Activated CD4-positive, alpha-beta T cell treated with anti-CD3 and anti-CD28 coated beads for 36 hours (primary cell): ENCODE measurements at places on chromosomes 5 and 9. TPM values are rescaled to one million over a fixed set of nuclear protein-coding genes. Genes with fewer than 3 reads are reported as not detected.

PRUNE2 gene
- 0.53 TPM for total RNA-seq

GRCh38 chr9:77598991-77599390, 49.1 kb downstream of the GNA14 start:
- DNase-seq = no peak
- H3K27ac ChIP-seq = no peak overlapping the region
- no peaks in the 10 kb centered on the region for H3K27me3 ChIP-seq
- no peak overlapping the region for H3K4me3 ChIP-seq
- H3K36me3 ChIP-seq = no peaks in the 10 kb centered on the region

DNA sequence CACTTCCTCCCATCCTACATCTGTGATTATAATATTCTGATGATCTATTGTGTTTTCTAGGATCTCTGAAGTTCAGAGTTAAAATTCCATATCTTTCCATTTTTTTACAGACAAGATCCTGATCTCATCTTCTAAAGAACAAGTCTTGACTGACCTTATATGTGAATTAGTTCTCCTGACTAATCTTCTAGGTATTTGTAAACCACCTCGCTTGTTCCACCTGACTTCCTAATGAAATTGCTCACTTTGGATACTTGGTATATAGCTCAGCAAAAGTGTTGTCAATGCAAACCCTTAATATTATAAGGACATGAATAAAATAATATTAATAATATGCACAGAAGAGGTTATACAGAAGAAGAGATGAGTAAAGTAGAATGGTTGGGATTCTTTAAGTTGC, 68.2 kb upstream of the NR4A3 start:
- no peaks in the 10 kb centered on the region for H3K4me1 ChIP-seq
- no peak overlapping the region for H3K27ac ChIP-seq
- H3K36me3 ChIP-seq = no peaks in the 10 kb centered on the region
- DNase-seq = no peak
- H3K27me3 ChIP-seq = peaks cover 9% of the 10 kb centered on the region

- DNase-seq = peak; percentile 87
- peaks cover 96% of the 10 kb centered on the region for H3K4me1 ChIP-seq
- peak overlapping the region; percentile 56 for H3K4me3 ChIP-seq
- H3K27ac ChIP-seq = peak overlapping the region; percentile 94
- peaks cover 36% of the 10 kb centered on the region for H3K36me3 ChIP-seq
Observed at GRCh38 chr5:132425009-132425937, 55.8 kb downstream of the SLC22A5 start.

DNA sequence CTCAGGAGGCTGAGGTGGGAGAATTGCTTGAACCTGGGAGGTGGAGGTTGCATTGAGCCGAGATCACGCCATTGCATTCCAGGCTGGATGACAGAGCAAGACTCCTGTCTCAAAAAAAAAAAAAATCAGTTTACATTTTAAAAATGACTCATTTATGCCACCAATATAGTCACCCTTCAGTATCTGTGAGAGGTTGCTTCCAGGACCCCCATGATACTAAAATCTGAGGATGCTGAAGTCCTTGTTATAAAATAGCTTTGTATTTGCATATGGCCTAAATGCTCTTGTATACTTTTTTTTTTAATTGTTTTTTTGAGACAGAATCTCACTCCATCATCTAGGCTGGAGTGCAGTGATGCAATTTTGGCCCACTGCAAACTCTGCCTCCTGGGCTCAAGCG, 5.8 kb downstream of the OCLN start:
- H3K36me3 ChIP-seq = no peaks in the 10 kb centered on the region
- H3K27me3 ChIP-seq = peaks cover 29% of the 10 kb centered on the region
- DNase-seq = no peak
- no peaks in the 10 kb centered on the region for H3K4me1 ChIP-seq
- H3K27ac ChIP-seq = no peak overlapping the region

- H3K4me3 ChIP-seq = no peak overlapping the region
- peaks cover 8% of the 10 kb centered on the region for H3K36me3 ChIP-seq
- H3K27me3 ChIP-seq = no peaks in the 10 kb centered on the region
- no peak for DNase-seq
- no peak overlapping the region for H3K27ac ChIP-seq
- no peaks in the 10 kb centered on the region for H3K4me1 ChIP-seq
Observed at GRCh38 chr9:92547356-92547755, 11.6 kb upstream of the ECM2 start.

DNA sequence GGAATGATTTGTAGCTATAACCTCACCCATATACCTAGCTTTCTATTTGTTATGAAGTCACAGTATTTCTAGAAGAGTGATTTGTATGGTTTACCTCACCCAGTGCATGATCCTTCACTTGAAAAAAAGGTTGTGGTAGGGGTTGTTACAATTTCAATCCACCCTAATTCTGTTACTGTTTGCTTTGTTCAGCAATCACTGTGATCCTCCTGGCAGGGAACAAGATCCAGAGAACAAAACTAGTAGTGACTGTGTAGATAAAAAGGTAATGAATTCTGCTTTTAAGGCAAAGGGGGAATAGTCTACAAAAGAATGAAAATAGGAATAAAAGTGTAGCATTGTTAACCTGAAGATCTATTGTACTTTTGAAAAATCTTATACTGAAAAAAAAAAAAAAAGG, 191.3 kb upstream of the SH3GL2 start:
- no peaks in the 10 kb centered on the region for H3K4me1 ChIP-seq
- no peak for DNase-seq
- no peak overlapping the region for H3K4me3 ChIP-seq
- H3K36me3 ChIP-seq = no peaks in the 10 kb centered on the region

DNA sequence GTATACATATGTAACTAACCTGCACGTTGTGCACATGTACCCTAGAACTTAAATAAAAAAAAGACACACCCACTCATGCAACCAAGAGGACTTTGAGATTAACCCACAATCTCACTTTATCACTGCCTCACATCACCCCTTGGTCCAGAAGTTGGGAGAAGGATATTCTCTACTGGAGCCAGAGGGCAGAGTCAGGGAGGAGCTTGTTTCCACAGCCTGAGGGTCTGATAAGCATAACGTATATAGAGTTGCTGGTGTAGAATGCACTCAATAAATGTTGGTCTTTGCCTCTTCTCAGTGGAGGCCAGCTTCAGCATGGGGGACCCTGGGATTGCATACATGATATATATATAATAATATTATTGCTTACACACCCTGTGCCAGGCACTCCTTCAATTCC, 10.1 kb downstream of the KCNV2 start:
- H3K27ac ChIP-seq = no peak overlapping the region
- no peak overlapping the region for H3K4me3 ChIP-seq
- H3K4me1 ChIP-seq = no peaks in the 10 kb centered on the region
- H3K36me3 ChIP-seq = peaks cover 3% of the 10 kb centered on the region
- DNase-seq = no peak
- no peaks in the 10 kb centered on the region for H3K27me3 ChIP-seq

CARD6 gene
- 1.5 TPM for total RNA-seq

DNA sequence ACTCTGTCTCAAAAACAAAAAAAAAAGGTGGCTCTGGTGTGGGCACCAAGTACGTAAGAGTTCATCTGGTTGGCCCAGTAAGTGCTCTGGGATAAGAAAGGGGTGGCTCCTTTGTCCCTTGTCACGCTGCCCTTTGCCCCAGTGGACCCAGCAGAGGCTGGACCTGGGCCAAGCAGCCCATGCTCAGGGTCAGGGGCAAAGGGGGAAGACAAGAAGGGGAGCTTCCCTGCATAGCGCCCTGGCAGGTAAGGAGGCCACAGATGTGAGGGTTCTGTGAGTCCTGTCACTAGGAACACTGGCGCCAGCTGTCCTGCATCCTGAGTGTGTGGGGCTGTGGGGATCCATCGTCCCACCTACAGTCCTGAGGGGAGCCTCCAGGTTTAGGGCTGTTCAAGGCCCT, 65.3 kb downstream of the GADD45G start:
- no peak overlapping the region for H3K4me3 ChIP-seq
- H3K4me1 ChIP-seq = peaks cover 3% of the 10 kb centered on the region
- DNase-seq = no peak
- H3K27me3 ChIP-seq = no peaks in the 10 kb centered on the region

- H3K27me3 ChIP-seq = no peaks in the 10 kb centered on the region
- no peaks in the 10 kb centered on the region for H3K36me3 ChIP-seq
- DNase-seq = peak; percentile 43
- no peak overlapping the region for H3K27ac ChIP-seq
- no peaks in the 10 kb centered on the region for H3K4me1 ChIP-seq
Observed at GRCh38 chr9:34430843-34431437, 27.4 kb downstream of the FAM219A start.

- H3K4me3 ChIP-seq = peak overlapping the region; percentile 80
- H3K4me1 ChIP-seq = peaks cover 51% of the 10 kb centered on the region
- H3K27ac ChIP-seq = peak overlapping the region; percentile 96
- peaks cover 5% of the 10 kb centered on the region for H3K27me3 ChIP-seq
- peak; percentile 70 for DNase-seq
- peaks cover 3% of the 10 kb centered on the region for H3K36me3 ChIP-seq
Observed at GRCh38 chr9:76441551-76442322, 17.2 kb upstream of the GCNT1 start.
